ENCODE measurements at places on chromosomes 11 and 22.

DNA sequence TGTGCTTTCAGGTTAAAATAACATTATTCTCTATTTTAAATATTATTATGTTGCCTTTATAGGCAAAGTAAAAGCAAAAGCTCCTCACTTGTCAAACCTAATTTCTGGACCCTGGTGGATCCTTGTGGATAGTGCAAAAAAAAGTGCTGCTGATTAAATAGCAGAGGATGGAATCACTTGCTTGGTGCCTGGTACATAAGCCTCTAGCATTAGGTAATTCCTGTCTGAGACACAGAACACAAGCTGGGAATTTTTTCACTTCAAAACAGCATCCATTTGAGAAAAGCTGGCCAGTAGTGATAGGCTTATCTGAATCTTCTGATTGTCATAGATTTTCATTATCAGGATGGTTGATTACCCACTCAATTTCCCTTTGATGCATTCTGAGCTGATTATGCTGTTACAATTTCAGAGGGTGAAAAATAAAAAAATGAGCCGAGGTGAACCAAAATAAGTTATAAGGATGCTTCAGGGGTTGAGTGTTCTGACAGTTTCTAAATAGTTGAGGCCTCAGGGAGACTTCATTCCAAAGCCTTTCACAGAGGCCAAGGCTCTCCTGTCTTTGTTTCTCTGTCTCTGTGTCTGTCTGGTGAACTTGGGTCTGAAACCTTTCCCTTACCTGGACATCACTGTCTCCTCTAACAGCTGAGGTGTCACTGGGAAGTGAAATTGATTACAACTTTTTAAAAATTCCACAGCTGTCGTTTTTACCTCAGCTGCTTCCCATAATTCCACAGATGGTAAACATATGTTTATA is 242.9 kb downstream of the NELL1 start:
- no peak for DNase-seq

GRCh38 chr11:2122222-2122906 is 16.8 kb downstream of the IGF2 start:
- DNase-seq, result no peak

GRCh38 chr11:69450064-69450856 is 31.2 kb upstream of the LINC01488 start:
- DNase-seq, result no peak

GRCh38 chr22:17164392-17165024 is 5.4 kb upstream of the HDHD5 start:
- no peak for DNase-seq

DNA sequence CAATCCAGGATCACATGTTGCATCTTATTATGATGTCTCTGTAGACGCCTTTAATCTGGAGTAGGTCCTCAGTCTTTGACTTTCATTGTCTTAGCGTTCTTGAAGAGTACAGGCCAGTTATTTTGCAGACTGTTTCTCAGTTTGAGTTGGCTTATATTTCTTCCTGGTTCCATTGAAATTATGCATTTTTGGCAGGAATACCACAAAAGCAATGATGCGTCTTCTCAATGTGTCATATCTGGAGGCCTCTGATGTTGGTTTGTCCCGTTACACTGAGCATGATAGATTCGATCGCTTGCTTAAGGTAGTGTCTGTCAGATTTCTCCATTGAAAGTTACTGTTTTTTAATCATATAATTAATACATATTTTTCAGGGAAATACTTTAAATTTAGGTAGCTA is 30.6 kb downstream of the TECTA start:
- DNase-seq, result no peak

- no peak for DNase-seq
Observed at GRCh38 chr11:74681686-74682651, 49.3 kb downstream of the CHRDL2 start.

GRCh38 chr11:119666061-119666460 is 62.9 kb downstream of the NECTIN1 start:
- no peak for DNase-seq

DNA sequence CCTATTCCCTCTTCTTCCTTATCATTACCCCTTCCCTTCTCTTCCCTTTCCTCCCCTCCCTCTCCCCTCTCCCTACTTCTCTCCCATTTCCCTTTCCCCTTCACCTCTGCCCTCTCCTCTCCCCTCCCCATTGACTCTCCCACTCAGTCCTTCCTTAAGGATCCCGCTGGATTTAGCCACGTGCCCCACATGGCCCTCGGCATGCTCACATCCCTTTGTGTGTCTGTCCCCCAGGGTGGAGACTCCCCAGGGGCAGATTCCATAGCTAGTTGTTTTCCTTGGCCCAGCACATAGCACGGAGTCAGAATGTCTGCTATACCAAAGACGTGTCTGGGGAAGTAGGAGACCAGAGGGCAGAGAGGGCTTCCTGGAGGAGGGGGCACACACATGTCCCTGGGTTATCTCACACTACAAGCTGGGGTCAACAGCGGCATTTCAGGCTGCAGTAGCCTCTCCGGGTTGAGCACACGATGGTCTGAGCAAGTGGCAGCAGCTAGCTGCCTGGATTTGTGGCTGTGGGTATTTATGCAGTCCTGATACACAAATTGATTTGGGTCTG is 487.0 kb downstream of the TBC1D22A start:
- no peak for DNase-seq

- no peak for DNase-seq
Observed at GRCh38 chr22:27318516-27318915, 483.0 kb downstream of the MN1 start.

DNA sequence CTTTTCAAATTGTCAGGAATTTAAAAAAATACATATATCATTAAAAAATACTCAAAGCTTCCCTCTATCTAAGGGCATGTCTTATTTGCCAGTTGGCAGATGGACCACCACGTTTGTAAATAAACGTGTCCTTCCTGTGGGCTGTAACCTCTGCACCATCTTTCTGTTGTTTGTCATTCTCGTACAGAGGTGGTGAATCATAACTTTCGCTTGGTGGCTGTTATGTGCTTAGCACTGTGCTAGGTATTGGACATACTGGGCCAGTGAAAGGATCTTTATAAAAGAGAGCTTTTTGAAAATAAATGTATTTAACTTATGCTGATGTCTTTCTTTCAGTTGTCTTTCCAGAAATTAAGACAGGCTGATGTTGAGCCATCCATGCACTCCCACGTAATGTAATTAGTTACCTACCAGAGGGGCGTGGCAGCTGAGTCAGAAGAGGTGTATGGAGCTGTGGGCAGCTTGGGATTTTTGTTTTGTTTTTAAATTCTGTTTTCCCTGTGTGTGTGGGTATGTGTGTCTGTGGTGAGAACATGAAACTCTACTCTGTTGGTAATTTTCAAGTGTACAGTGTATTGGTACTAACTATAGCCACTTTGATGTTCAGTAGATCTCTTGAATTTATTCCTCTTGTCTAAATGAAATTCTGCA is 62.7 kb downstream of the TECTA start:
- DNase-seq, result no peak

GRCh38 chr11:93908689-93909088 is 58.3 kb upstream of the VSTM5 start:
- DNase-seq, result no peak

DNA sequence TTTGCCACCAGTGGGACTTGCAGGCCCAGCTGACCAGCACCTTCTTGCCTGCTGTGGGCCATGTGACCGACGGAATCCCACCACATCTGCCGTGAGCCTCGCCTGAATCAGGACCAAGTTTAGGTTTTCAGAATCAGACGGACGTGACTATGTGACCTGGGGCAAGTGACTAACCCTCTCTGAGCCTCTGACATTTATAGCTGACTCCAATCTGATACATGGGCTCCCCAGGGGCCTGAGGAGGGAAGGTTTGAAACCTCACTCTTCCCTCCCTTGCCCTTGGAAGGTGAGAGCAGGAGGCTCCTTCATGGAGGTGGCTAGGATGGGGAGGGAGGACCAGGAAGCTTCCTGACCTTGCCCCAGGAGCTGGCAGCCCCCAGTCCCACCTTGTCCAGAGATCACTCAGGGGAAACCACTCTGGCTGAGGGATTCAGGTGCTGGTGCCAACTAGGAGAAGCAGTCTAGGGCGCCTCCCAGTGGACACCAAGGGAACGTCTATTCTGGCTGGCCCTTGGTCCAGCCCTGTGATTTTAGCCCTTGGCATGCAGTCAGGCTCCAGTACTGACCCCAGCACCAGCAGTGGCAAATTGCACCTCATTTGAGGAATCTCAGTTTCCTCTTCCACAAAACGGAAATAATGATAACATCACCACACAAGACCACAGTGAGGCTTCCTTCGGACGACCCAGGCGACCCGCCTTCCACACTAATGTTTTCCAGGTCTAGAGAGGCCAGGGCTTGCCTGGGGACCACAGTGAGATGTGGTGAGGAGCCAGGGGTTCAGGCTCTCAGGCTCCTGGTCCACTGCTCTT is 47.2 kb upstream of the SYT7 start:
- DNase-seq, result no peak

DNA sequence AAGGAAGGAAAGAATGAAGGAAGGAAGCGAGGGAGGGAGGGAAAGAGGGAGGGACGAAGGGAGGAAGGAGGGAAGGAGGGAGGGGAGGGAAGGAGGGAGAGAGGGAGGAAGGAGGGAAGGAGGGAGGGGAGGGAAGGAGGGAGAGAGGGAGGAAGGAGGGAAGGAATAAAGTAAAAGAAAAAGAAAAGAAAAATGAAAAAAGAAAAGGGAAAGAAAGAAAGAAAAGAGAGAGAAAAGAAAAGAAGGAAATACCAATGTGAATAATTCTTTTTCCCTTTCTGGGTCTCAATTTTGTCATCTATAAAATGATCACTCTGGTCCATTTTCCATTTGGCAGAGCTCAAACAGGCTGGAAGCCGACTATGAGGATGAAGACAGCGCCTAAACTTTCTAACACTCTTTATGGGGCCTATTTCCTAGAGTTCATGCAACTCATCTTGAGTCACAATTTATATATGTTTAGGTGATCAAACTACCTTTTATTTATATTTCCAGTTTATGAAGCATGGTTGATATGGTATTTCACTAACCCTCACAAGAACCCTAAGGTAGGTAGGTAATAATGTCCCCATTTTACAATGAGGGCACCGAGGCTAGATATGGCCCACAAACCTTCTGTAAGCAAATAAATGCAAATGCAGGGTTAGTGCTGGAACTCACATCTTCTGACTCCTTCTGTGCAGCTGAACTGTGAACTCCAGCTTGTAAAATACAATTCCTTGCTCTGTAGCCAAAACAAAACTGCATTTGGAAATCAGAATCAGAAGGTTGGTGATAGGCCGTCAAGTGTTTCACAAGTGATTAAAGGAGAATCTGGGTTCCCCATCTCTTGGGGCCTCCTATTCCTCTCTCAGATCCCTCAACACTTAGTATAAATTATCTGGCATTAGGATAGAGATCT is 434.3 kb downstream of the ETS1 start:
- no peak for DNase-seq

DNA sequence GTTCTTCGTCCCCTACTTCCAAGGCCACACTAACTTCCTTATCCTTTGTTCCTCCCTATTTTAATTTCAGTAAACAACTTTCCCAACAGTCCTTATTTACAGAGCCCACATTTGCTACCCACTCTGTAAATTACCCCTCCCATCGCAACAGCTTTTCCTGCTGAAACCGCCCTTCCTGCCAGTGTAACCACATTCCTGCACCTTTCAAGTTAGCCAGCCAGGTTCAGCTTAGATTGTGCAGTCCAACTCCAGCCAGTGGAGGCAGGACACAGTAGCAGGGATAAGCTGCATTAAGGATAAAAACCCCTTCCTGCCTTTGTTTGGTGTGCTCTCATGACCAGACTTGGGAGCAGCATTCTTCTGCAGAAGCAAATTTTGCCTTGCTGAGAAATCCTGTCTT is 768.3 kb upstream of the ARHGAP42 start:
- DNase-seq, result no peak
